ENCODE measurements at places on chromosomes 3 and 15.
A peak's percentile ranks its signal among the peaks of the same experiment; 100 is the strongest.

DNA sequence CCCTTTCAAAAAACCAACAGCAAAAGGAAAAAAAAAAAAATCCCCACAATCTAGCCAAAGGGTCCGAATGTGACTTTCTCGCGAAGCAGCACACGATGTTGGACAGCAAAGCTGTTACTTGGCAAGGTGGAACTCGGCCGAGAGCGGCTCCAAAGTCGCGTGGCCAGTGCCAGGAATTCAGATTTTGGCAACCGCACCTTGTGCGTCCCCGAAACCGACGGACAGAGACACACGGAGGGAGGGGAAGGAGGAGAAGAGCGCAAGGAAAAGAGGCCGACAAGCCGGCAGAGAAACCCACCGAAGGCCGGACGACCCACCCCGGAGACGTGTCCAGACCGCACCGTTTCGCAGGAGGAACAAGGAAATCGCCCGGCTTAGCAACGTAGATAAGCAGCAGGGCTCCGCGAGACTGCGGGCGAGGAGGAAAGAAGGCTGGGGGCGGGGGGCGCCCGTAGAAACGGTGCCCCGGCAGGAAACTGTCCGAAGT lies 517.3 kb downstream of the MECOM start:
- peak; percentile 46 for DNase-seq

DNA sequence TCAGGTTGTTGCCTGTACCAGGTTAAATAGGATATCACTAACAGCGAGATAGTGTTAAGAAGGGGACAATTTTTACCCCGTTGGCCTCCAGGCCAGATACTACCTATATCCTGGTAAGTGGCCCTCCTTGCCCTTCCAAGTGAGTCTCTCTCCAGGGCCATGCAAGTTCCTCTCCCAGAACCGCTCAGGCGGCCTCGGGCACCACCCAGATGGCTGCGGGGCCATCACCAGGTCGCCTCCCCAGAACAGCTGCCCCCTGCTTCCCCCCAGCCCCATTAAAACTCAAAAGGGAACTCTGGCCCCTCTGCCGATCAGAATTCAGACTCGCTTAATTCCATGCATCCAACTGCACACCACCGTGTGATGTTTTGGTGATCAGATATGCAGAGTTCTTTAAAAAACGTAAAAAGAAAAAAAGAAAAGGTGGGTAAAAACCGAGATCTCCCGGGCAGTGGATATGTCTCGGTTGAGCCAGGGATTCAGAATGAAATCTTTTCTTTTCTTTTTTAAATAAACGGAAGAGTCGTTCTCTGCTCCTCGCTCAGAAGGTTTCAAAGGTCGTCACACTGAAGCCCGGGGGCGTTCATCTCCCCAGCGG lies 1.9 kb upstream of the TRIM71 start:
- DNase-seq, result peak; percentile 46

- no peak for DNase-seq
Measured at GRCh38 chr3:170641510-170642236, 55.8 kb upstream of the SLC7A14 start.

DNA sequence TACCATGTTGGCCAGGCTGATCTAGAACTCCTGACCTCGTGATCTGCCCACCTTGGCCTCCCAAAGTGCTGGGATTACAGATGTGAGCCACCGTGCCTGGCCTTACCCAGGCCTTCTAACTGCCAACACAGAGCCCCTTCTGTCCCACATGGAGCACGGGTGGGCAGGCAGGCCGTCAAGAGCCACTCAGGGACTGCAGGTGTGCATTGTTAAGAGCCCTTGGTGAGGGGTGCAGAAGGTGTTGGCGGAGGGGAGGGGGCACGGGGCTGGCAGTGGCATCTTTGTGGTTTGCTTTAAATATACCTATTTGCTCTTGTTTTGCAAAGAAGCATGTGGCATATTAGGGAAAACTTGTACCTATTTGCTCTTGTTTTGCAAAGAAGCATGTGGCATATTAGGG lies 37.3 kb downstream of the SMAD6 start:
- DNase-seq, result no peak

- no peak for DNase-seq
Measured at GRCh38 chr15:96344706-96345559, 14.4 kb downstream of the NR2F2 start.

DNA sequence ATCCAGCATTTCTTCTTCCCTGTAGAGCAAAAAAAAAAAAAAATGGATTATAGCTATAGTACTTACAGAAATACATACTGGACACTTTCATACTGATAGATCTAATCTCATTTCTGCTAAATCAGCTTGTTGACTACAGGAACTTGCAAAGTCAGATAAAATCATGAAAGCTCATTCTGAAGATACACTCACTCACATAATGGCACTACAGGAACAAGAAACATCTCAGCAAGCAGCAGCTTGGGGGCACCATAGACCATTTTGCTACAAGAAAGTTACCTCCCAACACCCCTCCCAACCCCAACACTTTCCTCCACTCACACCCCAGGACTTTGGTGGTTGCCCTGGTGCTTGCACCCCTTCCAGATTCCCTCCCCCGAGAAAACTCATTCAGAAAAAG lies 4.6 kb downstream of the MYH15 start:
- no peak for DNase-seq

- no peak for DNase-seq
Measured at GRCh38 chr3:102161384-102162006, 273.3 kb upstream of the ZPLD1 start.

DNA sequence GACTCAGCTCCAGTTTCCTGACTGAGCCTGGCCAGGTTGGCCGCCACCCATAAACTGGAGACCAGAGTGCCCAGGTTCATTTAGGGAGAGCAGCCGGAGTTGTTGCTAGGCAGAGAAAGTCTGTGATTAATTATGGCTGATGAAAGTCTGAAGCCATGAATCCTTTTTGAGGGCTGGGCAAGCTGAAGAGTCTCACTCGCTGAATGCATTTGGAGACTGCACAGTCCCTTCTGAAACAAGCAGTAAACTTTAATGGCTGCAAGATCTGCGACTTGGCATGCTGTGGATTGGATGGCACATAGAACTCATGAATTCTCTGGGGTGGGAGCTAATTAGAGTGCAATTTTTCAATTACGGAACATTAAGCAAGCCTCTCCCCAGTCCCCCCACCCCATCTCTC lies 282.1 kb downstream of the RPLP1 start:
- DNase-seq, result no peak

DNA sequence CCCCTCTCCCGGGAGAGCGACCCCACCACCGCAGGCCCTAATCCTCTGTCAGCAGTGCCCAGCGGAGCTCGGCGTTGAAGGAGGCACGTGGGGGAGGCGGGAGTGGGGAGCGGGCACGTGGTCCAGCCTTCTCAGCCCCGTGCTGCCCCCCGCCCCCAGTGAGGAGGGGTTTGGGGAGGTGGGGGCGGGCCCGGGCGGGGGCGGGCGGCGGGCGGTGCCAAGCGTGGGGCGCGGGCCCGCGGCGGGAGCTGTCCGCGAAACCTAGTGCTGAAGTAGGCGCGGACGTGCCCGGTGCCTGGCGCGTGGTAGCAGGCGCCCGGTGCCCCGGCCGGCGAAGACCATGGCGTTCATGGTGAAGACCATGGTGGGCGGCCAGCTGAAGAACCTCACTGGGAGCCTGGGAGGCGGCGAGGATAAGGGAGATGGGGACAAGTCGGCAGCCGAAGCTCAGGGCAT lies at the start of gene CPLX3:
TSS of gene CPLX3 (plus strand) at position 264 of the 456 bp plus-strand sequence. CDS start at position 341, 77 bp downstream.
- DNase-seq, result no peak

- no peak for DNase-seq
Measured at GRCh38 chr3:8964436-8965370, 1.4 kb upstream of the RAD18 start.

GRCh38 chr3:77081240-77081661 lies 41.4 kb downstream of the ROBO2 start:
- DNase-seq, result no peak

DNA sequence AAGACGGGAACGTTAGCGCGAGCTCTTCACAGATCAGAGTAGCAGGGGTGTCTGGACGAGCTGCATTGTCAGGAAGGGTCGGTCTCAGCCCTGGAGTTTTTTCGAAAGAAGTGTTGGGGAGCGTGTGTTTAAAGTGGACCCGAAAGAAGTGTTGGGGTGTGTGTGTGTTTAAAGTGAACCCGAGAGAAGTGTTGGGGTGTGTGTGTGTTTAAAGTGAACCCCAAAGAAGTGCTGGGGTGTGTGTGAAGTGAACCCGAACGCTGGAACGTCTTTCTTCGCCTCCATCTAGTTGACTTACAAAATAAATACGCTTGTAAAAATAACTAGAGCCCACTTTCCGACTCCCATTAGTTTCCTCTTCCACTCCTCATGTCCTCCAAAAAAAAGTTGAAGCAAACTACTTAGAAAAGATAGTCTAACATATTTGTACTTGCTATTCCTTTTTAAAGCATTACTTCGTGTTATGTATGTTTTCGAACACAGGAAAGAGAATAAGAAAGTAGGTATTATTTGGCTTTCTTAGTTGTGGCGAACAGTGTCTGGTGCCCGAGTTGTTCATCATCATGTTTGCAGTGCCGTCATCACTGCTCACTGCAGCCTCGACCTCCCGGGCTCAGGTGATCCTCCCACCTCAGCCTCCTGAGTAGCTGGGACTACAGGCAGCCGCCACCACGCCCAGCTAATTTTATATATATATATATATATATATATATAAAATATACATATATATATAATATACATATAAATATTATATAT lies 1.0 kb downstream of the LRCH3 start:
- DNase-seq, result no peak

DNA sequence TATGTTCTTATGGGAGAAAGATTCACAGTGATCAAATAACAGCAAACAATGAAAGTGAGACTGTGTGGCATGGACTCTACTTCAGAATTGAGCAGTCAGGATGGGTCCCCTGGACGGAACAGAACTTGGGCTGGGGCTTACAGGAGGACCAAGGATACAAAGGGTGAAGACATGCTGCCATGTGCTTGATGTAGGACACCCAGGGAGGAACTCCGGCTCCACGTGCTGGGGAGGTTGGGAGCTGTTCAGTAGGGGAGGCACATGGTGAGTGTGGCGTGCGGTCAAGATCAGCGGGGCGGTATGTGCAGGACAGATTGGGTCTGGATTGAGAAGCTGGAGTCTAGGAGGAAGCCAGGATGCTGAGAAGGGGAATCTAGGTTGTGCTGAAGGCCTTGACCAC lies 32.6 kb downstream of the PPCDC start:
- DNase-seq, result no peak

Data from 8988T (cell line).